ENCODE measurements at places on chromosomes 7 and 10.

- no peak for DNase-seq
Measured at GRCh38 chr7:47553309-47553708, 28.6 kb downstream of the TNS3 start.

DNA sequence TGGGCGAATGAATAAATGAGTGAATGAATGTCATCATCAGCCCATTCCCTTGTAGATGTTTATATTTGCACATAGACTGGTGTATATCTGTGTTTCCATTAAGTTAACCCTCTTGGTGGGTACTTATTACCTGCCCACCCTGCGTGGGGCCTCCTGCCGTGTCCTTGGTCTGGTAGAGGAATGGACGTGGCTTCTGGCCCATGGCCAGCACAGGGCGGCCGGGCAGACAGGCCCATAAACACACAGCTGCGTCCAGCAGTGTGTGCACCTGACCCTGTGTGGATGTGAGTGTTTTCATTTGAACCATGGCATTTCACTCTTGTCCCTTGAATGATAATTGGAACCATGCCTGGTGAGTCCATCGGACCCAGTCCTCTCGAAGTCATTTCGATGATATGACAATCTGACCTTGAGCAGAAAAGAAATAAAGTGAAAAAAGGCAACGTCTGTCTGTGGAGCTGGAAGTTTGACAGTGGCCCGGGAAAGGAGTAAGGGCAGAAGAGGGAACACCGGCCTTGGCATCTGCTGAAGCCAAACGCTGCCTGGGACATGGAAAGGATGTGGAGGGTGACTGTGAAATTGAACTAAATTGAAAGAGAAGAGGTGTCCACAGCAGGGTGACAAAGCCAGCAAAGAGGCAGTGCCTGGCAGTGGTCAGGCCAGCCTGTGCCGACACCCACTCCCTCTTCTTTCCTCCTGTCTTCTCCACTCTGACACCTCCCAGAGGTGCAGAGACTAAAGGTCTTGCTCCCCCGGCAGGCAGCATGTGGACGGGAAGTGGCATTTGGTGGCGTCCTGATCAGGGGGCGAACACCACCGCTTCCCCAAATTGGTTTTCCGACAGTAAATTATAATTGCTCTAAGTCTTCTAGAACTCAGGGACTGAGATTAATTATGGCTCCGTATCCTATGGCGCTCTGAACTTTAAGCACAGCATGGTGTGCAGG lies 199.0 kb upstream of the ZMIZ1 start:
- DNase-seq: no peak

DNA sequence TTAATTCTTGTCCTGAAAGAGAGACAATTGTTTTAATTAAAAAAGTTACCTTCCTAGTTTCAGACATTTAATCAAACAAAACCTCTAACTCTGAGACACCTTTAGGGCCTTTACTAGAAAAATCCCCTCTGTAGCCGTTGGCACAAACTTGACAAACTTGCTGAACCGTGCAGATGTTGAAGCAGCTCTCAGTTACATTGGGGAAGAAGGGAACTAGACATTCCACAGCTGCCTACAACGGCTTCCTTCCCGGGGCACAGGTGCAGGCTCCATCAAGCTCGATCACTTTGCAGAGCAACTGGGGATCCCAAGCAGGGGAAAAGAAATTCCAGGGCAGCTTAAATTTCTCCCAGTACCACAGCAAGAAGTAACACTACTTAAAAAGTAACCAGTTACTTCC lies 141.3 kb downstream of the SKAP2 start:
- no peak for DNase-seq

GRCh38 chr10:47238331-47239095 lies 61.5 kb upstream of the GDF10 start:
- DNase-seq: no peak

All from stimulated activated CD8-positive, alpha-beta memory T cell treated with anti-CD3 and anti-CD28 coated beads, Interleukin-4, amount 100 ng/mL, for 24 hours (primary cell).